ENCODE measurements at places on chromosomes 3 and 15. TPM values are rescaled to one million over a fixed set of nuclear protein-coding genes. Genes with fewer than 3 reads are reported as not detected.

DNA sequence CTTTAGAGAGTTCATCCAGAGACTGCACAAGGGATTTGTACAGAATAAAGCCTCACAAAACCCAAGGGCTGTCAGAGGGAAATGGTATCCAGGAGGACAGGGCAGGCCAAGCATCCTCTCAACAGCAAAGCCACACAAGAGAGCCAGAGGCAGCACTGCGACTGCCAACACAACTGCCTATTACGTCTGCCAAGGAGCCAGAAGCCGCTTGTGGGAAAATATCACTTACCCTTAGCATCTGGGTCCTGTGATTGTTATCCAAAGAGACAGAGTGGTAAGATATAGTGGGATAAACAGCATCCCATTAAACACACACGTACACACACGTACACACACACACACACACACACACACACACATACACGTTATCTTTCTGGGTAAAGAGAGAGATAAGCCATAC lies 618.3 kb upstream of the AGTR1 start:
- no peaks in the 10 kb centered on the region for H3K36me3 ChIP-seq
- no peaks in the 10 kb centered on the region for H3K4me1 ChIP-seq
- H3K27ac ChIP-seq, result no peak overlapping the region
- H3K27me3 ChIP-seq, result no peaks in the 10 kb centered on the region
- no peak for DNase-seq

DNA sequence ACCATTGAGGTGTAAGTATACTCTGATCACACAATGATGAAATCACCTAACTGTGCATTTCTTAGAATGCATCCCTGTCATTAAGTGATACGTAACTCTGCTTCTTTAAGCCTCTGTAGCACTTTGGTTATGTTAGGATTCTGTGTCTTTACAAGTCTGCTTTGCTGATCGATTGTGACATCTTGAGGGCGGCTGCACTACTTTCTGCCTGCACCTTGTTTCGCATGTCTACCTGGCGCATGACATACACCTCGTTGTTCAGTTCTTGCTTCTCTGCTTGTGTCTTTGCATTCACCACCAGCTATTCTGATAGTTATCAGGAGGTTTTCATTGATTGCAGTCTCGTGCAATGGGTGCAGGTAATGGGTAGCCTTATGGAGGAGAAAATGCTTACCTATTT lies 32.7 kb downstream of the IGF1R start:
- no peak overlapping the region for H3K27ac ChIP-seq
- H3K4me3 ChIP-seq, result no peak overlapping the region
- H3K27me3 ChIP-seq, result no peaks in the 10 kb centered on the region
- no peaks in the 10 kb centered on the region for H3K36me3 ChIP-seq
- DNase-seq, result no peak
- H3K4me1 ChIP-seq, result peaks cover 18% of the 10 kb centered on the region

- no peaks in the 10 kb centered on the region for H3K27me3 ChIP-seq
- no peaks in the 10 kb centered on the region for H3K4me1 ChIP-seq
- H3K27ac ChIP-seq, result no peak overlapping the region
Measured at GRCh38 chr3:9087831-9088413, 124.7 kb upstream of the RAD18 start.

The PPP1R14D gene
- not detected for total RNA-seq

DNA sequence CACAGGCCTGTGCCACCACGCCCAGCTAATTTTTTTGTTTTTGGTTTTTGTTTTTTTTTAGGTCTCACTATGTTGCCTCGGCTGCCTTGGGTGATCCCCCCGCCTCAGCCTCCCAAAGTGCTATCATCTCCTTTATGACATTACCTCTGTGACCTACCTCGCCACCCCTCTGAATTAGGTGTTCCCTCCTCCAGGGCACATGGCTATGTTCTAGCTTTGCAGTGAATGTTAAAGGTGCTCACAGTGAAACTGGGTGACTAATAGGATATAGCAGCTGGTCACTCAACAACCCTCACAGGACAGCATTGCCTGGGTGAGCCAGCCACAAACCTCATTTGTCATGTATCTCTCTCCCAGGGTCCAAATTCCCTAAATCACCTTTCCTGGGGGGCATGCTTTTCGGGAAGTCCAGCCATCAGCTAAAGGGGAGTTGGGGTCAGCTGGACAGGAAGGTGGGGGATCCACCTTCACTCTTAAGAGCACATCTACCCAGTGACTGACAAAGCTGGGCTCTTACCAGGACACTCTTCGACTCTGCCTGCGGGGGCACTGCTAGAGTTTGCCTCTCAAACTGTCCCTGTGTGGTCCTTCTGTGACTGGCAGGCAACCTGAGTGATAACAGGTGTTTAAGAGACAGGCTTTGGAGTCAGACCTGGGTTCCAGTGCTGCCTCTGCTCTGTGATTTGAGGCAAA lies 1.6 kb upstream of the TTLL3 start:
- no peaks in the 10 kb centered on the region for H3K27me3 ChIP-seq
- no peak overlapping the region for H3K4me3 ChIP-seq
- H3K27ac ChIP-seq, result peak overlapping the region; percentile 90
- peaks cover 28% of the 10 kb centered on the region for H3K4me1 ChIP-seq

The IQGAP1 gene
- total RNA-seq, result 263 TPM

The RAB27A gene
- 20.5 TPM for total RNA-seq

DNA sequence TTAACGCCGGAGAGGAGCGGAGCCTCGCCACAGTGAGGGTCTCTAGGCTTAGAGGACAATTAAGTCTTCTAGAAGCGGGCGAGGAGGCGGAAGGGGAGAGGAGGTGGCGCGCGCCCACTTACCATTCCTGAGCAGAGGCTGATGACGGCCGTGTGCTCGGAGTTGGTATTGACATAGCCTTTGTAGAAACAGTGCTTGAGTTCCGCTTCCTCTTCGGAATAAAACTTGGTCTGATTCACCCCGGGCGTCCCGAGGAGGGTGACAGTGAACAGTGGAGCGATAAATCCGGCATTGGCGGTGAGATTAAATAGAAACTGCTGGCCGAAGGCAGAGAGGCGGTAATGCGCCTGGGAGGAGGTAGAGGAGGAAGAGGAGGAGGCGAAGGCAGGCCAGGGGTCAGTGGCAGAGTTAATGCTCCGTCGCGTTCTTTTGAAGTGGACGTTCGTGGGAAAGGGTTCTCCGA lies 1.3 kb downstream of the ADAMTS9 start:
- no peak for DNase-seq
- H3K4me1 ChIP-seq, result no peaks in the 10 kb centered on the region
- H3K36me3 ChIP-seq, result no peaks in the 10 kb centered on the region
- H3K27me3 ChIP-seq, result no peaks in the 10 kb centered on the region
- H3K27ac ChIP-seq, result no peak overlapping the region
- H3K4me3 ChIP-seq, result no peak overlapping the region

- no peak for DNase-seq
- no peak overlapping the region for H3K4me3 ChIP-seq
- no peak overlapping the region for H3K27ac ChIP-seq
- H3K27me3 ChIP-seq, result no peaks in the 10 kb centered on the region
- H3K36me3 ChIP-seq, result no peaks in the 10 kb centered on the region
Measured at GRCh38 chr3:182725372-182726251, 67.7 kb upstream of the ATP11B start.

The SUMF1 gene
- 20.0 TPM for total RNA-seq

- no peak overlapping the region for H3K4me3 ChIP-seq
- DNase-seq, result no peak
- H3K36me3 ChIP-seq, result no peaks in the 10 kb centered on the region
- no peaks in the 10 kb centered on the region for H3K27me3 ChIP-seq
- H3K27ac ChIP-seq, result no peak overlapping the region
- H3K4me1 ChIP-seq, result no peaks in the 10 kb centered on the region
Measured at GRCh38 chr3:17782751-17783150, 40.3 kb upstream of the TBC1D5 start.

DNA sequence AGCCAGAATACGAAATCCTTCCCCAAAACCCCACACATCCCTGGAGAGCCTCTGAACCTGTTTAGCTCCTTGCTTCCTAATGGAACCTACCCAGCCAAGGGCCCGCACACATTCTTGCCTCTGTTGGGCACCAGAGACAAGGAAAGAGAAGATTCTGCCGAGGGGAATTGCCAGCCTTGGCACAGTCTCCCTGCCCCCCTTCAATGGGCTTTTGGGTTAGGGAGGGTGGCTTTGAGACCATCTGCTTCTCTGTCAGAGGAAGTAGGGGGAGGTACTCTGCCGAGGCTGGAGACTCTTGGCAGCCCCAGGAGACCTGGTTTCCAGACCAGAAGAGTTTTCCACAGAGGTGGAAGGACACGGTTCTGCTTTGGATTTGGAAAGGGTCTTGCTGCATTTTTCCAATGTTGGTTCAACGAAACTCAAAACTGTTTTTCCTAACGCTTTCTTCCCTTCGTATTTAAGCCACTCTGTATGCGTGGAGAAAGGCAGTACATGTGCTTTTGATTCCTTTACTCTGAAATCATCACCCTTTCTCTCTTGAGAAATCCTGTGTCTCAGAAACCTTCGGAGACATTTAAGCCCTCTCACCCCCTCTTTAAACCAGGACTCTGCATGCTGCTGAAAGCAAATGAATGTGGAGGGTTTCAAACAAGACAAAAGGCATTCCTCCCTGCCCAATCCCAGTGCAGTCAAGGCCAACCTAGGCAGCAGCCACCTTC lies 78.8 kb upstream of the PRR23C start:
- DNase-seq, result no peak
- H3K27me3 ChIP-seq, result no peaks in the 10 kb centered on the region
- no peaks in the 10 kb centered on the region for H3K4me1 ChIP-seq
- no peaks in the 10 kb centered on the region for H3K36me3 ChIP-seq

DNA sequence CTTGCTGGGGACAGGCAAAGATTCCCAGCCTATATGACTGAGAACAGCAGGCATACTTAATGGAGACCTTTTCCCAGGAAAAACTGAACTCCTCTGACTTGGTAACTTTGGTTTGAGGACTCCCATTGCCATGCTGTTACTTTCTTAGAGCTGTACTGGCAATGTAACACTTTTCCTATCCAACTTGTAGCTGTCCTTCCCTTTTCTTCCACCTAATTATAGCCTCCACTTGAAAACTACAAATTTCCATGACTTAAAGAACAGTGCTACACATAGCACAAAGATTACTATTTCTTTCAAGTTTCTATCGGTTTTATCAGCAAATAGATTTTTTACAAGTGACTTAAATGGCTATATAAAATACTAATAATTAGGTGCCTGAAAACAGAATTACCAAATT lies 116.9 kb downstream of the GSK3B start:
- H3K4me1 ChIP-seq, result no peaks in the 10 kb centered on the region
- H3K36me3 ChIP-seq, result no peaks in the 10 kb centered on the region
- no peaks in the 10 kb centered on the region for H3K27me3 ChIP-seq
- H3K27ac ChIP-seq, result no peak overlapping the region

The SAMD7 gene
- not detected for total RNA-seq

The XCR1 gene
- 0.05 TPM for total RNA-seq

GRCh38 chr3:170777564-170777926 lies 92.5 kb downstream of the RPL22L1 start:
- no peaks in the 10 kb centered on the region for H3K36me3 ChIP-seq
- no peak overlapping the region for H3K27ac ChIP-seq
- H3K4me3 ChIP-seq, result no peak overlapping the region
- H3K27me3 ChIP-seq, result no peaks in the 10 kb centered on the region
- DNase-seq, result no peak

DNA sequence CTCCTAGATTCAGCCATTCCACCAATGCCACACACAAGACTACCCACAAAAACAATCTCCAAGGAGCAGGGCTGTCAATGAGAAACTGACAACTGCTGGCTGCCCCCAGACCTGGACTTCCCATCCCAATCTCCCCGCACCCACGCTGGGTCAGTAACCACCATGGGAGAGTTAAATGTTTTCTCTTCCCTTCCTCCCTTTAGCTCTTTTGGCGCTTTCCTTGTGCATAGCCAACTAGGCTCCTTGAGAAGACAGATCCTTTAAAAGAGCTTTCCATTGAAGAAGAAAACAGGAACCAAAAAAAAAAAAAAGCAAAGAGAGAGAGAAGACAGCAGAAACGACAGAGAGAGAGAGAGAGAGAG lies 8.3 kb downstream of the BCL6 start:
- H3K36me3 ChIP-seq, result no peaks in the 10 kb centered on the region
- H3K4me1 ChIP-seq, result peaks cover 7% of the 10 kb centered on the region
- peak overlapping the region; percentile 79 for H3K4me3 ChIP-seq
- H3K27me3 ChIP-seq, result no peaks in the 10 kb centered on the region

- H3K27me3 ChIP-seq, result no peaks in the 10 kb centered on the region
- no peaks in the 10 kb centered on the region for H3K36me3 ChIP-seq
- H3K27ac ChIP-seq, result no peak overlapping the region
- no peaks in the 10 kb centered on the region for H3K4me1 ChIP-seq
- DNase-seq, result no peak
Measured at GRCh38 chr3:185851046-185851445, 26.2 kb upstream of the IGF2BP2 start.

DNA sequence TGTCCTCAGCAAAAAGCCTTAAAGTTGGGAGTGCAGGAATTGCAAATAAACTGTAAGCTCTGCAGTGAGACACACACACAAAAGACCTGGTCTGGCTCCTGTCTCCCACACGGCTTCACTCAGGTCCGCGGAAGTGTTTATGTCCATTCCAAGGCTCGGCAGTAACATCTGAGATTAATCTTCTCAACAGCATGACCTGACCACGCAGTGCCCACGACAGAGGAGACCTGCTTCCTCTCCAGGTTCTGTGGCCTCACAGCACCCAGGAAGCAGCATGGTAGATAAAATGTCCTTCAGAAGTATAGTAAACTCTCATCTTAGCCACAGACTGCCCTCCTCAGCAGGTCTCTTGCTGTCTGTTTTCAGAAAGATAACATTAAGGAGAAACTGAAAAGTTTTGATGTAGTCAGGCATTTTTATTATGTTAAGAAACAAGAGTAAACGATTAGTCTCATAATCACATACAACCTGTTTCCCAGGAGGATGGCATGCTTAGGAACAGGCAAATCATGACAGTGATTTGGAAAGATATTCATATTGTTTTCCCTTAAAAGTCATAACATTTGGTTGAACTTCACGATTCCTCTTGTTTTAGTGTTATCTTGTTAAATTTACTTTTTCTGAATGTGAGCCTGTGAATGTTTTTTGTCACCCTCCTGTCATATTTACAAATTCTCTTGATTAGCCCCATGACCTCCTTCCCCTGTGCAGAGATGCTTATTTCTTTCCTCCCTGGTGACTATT lies 34.6 kb downstream of the CD200R1L start:
- H3K27ac ChIP-seq, result no peak overlapping the region
- no peaks in the 10 kb centered on the region for H3K4me1 ChIP-seq
- no peaks in the 10 kb centered on the region for H3K36me3 ChIP-seq
- no peak for DNase-seq

- no peak overlapping the region for H3K27ac ChIP-seq
- H3K4me3 ChIP-seq, result no peak overlapping the region
- DNase-seq, result no peak
- H3K27me3 ChIP-seq, result peaks cover 3% of the 10 kb centered on the region
- H3K4me1 ChIP-seq, result no peaks in the 10 kb centered on the region
Measured at GRCh38 chr15:81785679-81786078, 260.1 kb downstream of the MEX3B start.

The CDHR4 gene
- 0.62 TPM for total RNA-seq

The CIB2 gene
- 1.8 TPM for total RNA-seq

DNA sequence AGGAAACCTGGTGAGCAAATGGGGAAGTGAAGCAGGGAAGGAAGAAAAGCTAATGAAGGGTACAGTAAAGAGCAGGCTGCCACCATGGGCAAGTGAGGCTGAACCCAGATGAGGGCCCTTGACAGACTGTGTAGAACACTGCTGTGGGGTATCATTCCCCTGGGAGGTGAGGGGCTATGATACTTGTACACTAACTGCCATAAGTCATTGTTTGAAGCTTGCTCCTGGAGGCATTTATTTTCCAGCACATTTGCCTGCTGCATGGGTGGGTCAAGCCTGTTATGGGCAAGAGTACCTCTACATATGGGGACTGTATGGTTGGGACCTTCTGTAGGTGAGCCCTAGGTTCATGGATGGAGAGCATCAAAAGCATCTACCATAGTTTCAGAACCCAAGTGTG lies 57.4 kb downstream of the POMGNT2 start:
- no peak for DNase-seq
- H3K4me1 ChIP-seq, result no peaks in the 10 kb centered on the region
- no peaks in the 10 kb centered on the region for H3K36me3 ChIP-seq
- no peak overlapping the region for H3K4me3 ChIP-seq
- H3K27ac ChIP-seq, result no peak overlapping the region

The ACP3 gene
- total RNA-seq, result not detected
